ENCODE measurements at places on chromosomes 6 and 20.
A peak's percentile ranks its signal among the peaks of the same experiment; 100 is the strongest.

GRCh38 chr6:154989448-154989847 is 5.7 kb upstream of the TIAM2 start:
- ATAC-seq = no peak

GRCh38 chr20:3218307-3218988 is 9.2 kb downstream of the ITPA start:
- ATAC-seq = peak; percentile 69

DNA sequence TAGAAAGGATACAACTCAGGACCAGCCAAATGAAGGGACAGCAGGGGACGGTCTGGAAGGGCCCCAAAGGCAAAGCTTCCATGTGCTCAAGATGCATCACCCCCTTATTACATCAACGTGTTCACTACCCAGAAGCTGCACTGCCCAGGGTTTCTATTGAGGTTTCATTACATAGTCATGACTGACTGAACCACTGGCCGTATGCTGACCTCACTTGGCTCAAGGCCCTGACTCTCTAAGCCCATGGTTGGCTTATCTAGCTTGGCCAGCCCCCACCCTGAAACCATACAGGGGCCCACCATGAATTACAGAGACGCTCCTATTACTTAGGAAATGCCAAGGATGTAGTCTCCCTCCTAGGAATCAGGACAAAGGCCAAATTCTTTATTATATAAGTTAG is 179.4 kb downstream of the FOXC1 start:
- ATAC-seq = no peak

- no peak for ATAC-seq
These were observed 20.9 kb upstream of the SHLD1 start for GRCh38 chr20:5729348-5729747.

GRCh38 chr6:45415315-45415714 is 37.6 kb upstream of the SUPT3H start:
- no peak for ATAC-seq

DNA sequence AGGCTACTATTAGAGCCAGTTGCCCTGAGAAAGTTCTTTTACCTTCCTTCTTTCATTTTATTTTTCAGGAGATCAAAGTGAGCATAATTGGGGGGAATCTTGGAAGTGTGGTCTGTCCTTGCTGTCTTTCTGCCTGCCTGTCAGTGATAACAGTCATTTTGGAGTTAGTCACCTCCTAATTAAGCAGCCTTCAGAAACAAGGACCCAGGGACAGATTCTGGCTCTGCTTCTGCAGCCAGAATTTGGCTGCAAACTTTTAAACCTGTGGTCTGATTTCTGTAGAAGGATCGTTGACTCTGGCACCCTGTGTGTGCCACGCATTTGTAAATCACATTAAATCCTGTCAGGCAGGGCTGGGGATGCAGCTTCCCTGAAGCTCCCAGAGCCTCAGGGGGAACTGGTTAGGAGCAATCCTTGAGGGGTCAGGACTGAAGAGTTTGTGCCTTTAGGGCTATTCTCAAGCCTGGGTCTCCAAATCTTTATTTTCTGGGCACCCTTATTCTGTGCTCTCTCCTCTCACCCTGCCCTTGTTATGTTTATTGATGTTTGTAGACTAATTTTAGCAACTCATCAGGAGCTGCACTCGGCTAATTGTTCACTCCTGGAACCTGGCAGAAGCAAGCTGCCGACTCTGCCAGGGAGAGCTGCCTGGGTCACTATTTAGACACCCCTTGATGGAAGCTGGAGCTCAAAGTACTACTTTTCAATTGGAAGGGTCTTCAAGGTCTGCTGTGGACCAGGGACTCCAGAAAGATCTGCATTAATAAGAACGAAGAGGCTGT is 6.8 kb downstream of the NOX3 start:
- no peak for ATAC-seq

GRCh38 chr20:330233-331149 is 5.1 kb downstream of the SOX12 start:
- peak; percentile 40 for ATAC-seq

DNA sequence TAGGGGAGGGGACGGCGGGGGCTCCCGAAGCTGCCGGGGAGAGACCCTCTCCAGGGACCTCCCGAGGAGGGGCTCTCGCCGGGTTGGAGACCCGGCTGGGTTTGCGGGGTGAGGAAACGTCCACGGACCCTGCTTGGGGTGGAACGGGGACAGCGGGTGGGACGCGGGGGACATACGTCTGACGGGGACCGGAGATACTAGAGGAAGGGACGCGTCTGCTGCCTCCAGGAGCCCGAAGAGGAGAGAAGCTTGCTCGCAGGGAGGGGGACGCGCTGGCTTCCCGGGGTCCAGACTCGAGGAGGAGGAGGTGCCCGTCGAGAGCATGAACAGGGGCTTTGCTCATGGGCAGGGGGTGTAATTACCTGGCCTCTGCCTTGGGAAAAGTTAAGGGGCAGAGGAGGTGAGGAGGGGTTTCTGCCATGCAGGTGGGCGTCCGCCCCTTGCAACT is 593 bp downstream of the DNMT3B start:
- peak; percentile 6 for ATAC-seq

- peak; percentile 59 for ATAC-seq
These were observed 41.0 kb downstream of the ZMYND8 start for GRCh38 chr20:47315339-47316056.

DNA sequence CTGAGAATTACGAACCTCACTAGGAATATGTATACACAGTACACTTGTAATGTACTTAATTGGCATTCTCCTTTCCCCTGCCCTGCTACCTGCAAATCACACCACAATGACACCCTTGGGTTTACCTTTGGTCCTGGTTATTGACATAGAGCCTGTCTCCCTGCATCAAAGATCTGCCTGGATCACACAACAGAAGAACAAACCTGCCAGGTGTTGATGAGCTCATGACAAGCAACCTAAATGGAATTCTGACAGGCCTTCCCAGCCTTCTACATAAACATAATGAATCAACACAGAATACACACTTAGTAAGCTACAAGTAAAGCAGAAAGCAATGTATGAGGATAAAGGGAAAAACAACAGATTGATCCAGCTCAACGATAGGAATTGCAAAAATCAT is 95.6 kb downstream of the HDGFL1 start:
- ATAC-seq = no peak

DNA sequence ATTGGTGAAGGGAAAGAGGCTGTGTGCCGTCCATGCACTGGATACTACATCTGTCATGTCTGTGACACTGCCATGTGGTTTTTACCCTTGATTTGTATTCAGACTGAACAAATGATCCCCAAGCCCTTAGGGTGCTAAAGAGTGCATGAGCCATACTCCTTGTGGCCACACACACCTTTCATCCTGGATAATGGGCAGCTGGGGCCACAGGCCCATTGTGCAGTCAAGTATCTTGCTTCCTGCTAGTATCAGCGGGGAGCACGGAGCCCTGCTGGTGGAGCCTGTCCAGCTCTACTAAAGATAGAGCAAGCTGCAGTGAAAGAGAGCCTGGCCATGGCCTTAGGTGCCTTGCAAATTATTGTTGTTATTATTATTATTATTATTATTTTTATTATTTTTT is 75.1 kb downstream of the SLX4IP start:
- ATAC-seq = no peak

- peak; percentile 32 for ATAC-seq
These were observed 631 bp downstream of the PLCB1 start for GRCh38 chr20:8132484-8133309.

- ATAC-seq = no peak
These were observed 49.2 kb upstream of the MAP7 start for GRCh38 chr6:136599329-136600011.

DNA sequence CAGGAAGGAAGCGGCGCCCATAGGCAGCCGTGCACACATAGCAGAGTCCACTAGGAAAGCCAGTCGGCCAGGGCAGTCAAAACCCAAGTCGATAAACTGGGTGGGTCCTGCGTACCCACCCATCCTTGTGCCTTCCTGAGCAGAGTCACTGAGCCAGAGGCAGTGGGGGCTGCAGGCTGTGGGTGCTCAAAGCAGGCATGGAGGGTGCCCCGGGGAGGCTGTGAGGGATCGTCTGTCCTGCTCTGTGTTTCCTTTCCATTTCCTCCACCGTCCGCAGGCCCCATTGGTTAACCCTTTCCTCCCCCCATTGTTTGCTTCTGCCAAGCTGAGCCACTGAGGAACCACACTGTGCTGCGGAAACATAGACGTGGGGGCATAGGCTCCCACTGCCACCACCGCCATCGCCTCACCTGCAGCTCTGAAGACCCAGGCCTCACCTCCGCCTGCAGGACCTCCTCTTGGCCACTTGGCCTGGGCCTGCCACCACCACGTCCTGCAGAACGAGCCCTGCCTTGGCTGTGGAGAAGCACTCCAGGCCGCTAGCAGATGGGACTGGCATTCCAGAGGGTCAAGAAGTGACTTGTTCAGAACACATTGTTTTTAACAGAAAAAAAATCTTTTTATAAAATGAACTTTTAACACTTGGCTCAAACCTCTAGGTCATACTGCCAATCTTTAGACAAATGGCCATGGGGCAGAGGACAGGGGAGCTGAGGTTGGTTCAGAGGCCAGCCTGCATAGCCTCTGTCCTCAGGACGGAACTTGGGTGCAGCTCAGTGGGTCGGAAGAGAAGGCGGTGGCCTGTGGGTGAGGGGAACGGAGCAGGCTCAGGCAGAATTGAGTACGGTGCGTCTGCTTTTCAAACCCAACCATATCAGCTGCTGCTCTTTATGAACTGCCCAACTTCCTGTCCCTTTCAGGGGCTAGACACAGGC is 52.6 kb downstream of the TCP11 start:
- no peak for ATAC-seq

DNA sequence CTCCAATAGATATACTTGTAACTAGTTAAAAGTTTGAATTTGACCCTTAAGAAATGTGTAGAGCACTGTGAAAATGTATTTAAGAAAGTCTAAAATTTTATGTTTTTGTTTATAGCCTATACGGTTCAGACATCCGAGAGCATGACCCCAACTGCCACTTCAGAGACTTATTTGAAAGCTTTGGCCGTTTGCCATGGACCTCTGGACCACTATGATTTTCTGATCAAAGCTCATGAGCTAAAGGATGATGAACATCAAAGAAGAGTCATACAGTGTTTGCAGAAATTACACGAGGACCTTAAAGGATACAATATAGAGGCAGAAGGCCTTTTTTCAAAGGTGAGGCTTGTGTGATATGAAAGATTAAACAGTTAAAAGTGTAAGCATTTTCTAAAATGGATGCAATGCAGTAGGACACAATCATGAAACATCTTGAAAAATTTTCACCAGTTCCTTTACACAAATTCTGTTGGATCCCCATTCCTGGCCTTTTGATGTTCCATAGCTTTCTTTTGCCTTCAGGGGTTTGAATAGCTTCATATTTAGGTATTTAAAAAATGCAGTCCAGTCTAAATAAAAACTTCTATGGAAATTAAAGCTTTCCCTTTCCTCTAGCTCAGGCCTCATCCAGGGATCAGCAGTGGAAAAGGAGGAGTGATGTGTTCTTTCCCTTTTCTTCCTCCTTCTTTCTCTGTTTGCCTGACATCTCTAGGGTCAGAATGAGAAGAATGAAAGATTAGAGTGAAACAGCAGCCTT is 29.0 kb downstream of the AFG1L start:
- ATAC-seq = no peak

DNA sequence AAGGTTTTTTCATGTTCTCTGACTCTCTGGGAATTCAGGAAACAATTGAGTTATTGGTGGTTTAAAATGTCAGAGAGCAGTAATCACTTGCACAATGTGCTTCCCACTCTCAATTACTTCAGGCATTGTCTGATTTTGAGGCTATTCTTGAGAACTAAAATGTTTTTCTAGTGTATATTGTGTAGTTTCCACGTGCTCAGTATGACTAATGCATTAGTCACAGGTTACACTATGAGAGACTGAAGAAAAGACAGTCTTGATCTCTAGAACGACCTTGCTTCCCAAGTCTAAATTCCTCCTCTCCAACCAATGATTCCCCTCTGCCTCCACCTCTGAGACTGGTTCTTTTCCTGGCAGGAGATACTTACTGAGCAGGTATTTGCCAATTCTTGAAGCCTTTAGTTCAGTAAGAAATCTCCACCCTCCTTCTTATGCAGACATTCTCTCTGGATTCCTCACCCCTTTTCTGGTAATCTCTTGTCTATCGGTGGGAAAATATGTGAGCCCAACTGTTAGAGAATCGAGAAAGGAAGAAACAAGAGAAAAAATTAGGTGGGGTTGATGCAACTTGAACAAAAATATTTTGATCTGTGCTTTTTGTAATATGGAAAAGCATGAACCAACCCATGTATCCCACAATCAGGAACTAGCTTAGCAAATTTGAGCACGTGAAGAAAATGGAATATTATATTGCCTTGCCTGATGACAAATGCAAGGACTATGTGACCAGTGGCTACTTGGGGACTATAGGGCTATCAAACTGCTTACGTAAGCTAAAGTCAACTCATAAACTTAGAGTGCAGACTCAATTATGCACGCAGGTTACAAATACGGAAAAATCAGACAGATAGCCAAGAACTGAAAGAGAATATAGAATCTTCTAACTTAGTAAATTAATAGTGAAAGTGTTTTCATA is 61.1 kb upstream of the SLC22A16 start:
- ATAC-seq = peak; percentile 97

- ATAC-seq = peak; percentile 39
These were observed 15.0 kb downstream of the CALHM6 start for GRCh38 chr6:116476002-116476678.

DNA sequence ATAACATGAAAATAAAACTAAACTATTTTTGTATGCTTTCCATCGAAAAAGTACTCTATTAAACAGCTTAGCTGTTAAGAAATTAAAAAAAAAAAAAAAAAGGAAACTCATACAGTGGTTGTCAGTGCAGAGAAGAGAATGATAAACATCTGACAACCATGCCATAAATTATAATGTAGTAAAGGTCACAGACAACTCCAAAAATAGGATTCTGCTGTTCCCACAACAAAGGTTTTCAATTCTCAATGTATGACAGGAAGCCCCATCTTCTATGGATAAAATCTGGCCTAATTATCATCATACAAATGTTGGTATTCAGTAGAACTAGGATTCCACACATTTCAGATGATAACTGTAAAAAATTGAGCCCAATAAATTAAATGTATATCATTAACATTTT is 5.0 kb downstream of the PLN start:
- ATAC-seq = no peak

DNA sequence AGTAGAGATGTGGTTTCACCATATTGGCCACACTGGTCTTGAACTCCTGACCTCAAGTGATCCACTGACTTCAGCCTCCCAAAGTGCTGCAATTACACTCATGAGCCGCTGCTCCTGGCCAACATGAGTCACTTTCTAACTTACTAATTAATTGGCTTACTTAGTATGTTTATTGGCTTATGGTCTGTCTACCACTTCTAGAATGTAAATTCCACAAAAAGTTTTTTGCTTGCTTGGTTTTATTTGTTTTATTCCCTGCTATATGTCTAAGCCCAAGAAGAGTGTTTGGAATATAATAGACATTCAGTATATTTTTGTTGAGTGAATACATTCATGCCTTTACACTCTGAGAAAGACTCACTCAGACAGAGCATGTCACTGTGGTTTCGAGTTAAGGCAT is 86.0 kb downstream of the SAMD3 start:
- no peak for ATAC-seq

- no peak for ATAC-seq
These were observed 123.2 kb downstream of the GPX5 start for GRCh38 chr6:28648878-28649375.
